Hematopoietic multipotent progenitor cell treated with erythropoietin and hydrocortisone succinate and interleukin-3 and kit ligand, for 17 days (in vitro differentiated cells): ENCODE measurements at places on chromosomes 7 and 10.
A peak's percentile ranks its signal among the peaks of the same experiment; 100 is the strongest.

DNA sequence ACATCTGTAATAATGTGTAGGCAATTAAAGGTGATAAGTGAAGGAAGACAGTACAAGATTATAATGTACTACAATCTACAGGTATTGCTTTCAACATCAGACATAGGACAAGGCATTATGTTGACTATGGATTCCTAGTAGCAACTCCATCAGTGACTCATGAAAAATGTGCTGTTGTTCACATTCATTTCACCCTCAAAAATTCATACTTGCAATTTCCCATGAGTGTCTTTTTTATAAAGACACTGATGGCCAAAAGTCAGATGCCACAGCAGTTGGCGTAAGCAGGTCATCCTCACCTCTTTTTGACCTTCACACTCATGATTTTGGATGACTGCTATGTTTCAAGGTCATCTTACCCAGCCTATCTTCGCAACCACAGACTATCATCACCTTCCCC, 100.0 kb upstream of the AMPH start:
- no peak for DNase-seq

GRCh38 chr7:91021956-91022355, 242.3 kb upstream of the FZD1 start:
- DNase-seq = no peak

GRCh38 chr7:13262929-13263530, 575.6 kb downstream of the ARL4A start:
- DNase-seq = peak; percentile 52

DNA sequence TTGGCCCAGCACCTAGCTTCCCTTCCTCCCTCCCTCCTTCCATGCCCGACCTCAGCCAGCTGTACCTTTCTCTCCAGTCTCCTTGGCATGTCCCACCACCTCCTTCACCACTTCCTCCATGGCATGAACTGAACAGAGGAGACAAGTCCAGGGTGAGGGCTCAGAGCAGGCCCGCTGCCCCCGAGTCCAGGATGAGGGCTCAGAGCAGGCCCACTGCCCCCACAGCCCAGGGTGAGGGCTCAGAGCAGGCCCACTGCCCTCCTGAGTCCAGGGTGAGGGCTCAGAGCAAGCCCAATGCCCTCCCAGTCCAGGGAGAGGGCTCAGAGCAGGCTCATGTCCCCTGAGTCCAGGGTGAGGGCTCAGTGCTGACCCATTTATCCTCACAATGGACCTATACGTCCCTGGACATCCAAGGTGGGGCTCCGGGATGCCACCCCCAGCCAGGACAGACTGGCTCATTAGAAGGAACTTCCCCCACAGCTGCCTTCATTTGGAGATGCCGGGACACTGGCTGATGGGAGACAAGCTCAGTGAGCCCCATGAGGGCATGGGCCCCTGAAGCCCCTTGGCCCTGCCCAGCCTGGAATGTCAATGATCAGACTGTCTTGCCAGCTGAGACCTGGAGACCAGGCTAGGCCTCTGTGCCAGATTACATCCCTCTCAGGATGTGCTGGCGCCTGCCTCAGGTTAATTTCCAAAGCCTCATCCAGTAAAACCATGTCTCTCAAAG, 30.0 kb downstream of the AGAP4 start:
- no peak for DNase-seq

DNA sequence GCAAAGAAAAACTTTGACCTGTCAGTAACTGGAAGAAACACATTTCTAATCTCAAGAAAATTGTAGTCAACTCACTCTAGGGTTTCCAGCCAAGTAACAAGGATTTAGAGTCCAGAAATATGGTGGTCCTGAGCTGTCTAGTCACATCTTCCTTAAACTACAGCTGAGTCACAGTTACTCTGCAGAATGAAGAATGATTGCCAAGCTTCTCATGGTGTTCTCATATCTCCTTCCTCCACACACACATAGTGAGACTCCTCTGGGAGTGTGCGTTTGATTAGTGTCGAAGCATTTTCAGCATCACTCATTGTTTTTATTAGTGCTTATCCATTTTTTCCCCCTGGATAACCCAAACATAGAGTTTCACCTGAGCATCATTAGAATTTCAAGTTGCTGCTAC, 93.1 kb upstream of the CXCL12 start:
- no peak for DNase-seq

DNA sequence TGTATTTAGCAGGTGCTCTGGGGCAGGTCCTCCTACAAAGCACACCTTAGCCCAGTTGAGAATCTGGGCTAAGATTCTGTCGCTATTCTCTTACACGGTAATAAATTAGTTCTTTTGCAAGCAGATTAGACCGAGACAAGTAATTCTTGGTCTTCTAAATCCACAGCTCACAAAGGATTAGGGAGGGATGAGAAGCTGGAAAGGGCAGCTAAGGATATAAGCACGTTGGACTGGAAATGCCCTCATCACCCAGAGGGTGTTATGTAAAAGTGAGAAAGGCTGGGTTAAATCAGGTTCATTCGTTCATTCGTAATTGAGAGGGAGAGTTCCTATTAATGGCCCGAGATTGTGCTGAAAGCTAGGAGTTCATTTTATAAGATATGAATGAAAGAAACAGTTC, 41.8 kb downstream of the PFKFB3 start:
- no peak for DNase-seq

DNA sequence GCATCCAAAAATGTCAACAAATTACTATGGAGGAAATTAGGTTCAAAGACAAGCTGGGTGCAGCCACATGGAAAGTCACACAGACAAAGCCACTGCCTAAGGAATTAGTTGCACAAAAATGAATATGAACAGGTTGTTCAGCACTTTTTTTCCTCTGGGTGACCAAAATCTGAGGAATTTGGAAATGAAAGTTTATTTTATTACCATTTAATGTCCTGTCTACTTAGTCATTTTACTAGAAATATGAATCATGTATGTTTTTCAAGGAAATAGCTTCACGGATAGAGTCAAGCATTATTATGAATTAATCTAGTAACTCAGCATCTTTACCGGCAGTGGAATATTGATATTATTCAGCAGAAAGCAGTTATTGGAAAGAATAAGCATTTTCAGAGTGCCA, 106.3 kb downstream of the ANK3 start:
- no peak for DNase-seq

- no peak for DNase-seq
Measured at GRCh38 chr10:78288663-78289062, 255.0 kb downstream of the RPS24 start.
